ENCODE measurements at places on chromosomes 11 and 22.

DNA sequence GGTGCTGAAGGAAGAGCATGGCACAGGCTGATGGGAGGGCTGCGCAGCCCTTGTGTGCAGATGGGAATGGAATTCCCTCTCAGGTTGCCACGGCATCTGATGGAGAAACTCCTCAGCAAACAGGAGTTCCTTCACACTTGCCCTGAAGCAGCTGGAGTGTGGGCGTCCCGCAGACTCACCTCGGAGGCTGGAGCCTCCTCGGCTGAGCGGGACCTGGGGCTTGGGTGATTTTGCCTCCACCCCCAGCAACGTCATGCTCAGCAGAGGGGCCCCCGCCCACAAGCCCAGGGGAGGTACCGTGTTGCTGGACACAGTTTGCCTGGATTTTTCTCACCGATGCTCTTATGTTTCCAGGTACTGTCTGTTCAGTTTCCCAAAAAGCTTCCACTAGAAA, 63.4 kb downstream of the MYO7A start:
- DNase-seq: no peak

DNA sequence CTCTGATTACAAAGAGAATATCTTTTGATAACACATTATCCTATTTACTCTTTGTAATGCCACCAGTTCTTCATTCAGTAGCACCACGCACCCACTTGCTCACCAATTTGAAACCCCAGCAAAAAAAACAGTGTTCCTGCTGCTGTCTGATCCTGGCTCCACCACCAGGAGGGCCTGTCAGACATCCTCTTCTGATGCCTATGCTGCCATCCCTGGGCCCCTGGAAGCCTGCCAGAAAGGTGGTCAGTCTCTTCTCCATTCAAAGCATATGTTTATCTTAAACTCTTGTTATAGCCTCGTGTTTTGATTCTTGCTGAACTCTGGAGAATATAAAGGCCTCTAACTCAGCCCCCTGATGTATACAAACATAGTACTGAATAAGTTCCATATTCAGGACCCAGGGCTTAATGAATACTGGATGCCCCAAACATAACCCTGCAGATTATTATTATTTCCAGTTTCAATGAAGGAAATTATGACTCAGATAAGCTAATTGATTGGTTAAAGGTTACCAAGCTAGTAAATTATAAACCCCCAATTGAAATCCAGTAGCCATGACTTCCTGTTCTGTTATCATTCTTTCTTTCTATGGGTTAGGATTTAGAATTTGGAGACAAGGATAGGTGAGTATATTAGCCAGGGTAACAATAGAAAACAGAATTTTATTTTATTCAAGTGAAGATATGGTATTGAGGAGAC, 116.7 kb downstream of the NTM start:
- DNase-seq: no peak

GRCh38 chr11:78878631-78879030, 304.0 kb upstream of the NARS2 start:
- DNase-seq: no peak

GRCh38 chr11:118312328-118312727, 7.8 kb downstream of the CD3E start:
- DNase-seq: no peak

DNA sequence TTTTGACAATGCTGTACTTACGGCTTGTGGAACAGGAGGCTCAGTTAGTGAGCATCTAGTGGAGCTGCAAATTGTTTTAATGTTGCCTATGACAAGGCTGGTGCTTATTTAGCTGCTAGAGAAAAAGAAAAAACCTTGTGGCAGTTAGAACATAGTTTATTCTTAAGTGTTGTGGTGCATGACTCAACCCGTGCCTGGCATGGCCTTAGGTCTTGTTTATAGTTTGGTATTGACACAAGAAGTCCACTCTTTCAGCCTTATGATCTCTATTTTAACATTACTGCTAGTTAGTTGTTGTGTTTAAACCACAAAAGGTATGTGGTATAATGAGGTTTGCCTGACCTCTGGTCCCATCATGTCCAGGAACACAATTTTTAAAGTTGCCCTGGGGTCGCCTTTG, 744.6 kb downstream of the FAM181B start:
- DNase-seq: no peak

- DNase-seq: no peak
Observed at GRCh38 chr11:44637487-44637886, 72.0 kb downstream of the CD82 start.

DNA sequence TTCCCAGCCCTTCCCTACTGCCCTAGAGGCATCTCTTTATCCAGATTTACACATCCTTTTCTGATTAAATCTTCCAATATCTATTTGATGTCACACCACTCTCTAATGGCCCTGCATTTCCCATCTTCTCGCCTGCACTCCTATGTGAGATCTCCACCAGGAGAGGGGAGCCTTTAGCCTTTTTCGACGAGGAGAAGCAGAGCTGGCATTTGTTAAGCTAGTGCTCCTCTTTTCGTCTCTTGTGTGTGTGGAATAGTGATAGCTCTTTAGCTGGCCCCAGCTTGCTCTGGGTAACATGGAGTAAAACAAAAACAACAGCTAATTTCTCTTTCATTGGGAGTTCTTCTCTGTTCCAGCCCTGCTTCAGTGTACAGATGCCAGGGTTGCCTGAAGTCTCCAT, 536.5 kb downstream of the NTM start:
- peak; percentile 43 for DNase-seq

GRCh38 chr11:118882491-118882890, 1.2 kb upstream of the CXCR5 start:
- DNase-seq: no peak

GRCh38 chr22:29517215-29517908, 36.2 kb downstream of the THOC5 start:
- DNase-seq: no peak

- peak; percentile 47 for DNase-seq
Observed at GRCh38 chr22:35409783-35410662, 10.1 kb downstream of the MCM5 start.

GRCh38 chr22:21028277-21029251, 3.8 kb downstream of the SLC7A4 start:
- no peak for DNase-seq

GRCh38 chr11:38448284-38448683, 1850.2 kb upstream of the RAG2 start:
- no peak for DNase-seq

DNA sequence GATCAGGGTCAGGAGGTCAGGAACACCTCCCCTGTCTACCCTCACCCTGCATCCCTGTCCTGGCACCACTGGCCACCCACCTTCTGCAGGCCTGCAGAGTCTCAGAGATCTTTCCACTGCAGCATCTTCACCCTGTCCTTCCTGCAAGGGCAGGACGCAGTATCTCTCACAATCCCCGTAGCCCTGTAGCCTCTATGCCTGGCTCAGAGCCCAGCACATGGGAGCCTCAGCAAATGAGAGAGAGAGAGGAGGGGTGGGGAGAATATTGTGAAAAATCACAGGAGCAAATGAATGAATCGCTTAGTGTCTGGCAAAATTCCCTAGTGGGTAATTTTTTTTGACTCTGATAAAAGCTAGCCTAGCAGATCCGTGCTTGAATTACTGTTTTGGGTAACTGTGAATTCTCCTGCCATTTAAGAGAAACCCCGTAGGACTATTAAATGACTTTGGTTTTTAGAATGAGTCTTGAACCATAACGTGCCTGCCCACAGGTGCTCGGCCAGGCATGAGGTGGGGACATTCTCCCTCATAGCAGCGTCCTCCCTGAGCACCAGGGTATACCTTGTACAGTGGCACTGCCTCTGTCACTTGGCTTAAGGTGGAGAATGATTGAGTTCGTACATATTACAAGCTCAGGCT, 91.5 kb downstream of the MORC2 start:
- DNase-seq: peak; percentile 98

GRCh38 chr11:43920598-43921419, 21.6 kb upstream of the C11orf96 start:
- DNase-seq: no peak

GRCh38 chr11:108629274-108629673, 35.6 kb upstream of the DDX10 start:
- no peak for DNase-seq

DNA sequence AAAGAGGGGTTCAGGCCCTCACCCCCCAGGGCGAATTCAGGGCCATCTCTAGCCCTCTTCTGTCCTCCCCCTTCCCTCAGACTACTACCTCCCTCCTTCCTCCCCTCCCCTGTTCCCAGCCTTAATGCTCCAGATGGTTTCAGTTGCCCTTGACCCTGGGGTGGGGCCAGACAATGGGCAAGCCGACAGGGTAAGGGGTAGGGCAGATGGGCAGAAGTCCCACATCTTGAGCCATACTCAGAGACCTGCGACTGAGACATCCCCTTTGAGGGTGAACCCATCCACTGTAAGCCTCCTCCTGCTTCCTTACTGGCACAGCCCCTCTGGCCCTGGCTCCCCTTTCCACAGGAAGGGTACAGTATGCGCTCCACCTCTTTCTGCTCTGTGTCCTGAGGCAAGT, 1.9 kb downstream of the RHBDD3 start:
- no peak for DNase-seq

- no peak for DNase-seq
Observed at GRCh38 chr11:27910186-27910931, 197.6 kb downstream of the KIF18A start.

DNA sequence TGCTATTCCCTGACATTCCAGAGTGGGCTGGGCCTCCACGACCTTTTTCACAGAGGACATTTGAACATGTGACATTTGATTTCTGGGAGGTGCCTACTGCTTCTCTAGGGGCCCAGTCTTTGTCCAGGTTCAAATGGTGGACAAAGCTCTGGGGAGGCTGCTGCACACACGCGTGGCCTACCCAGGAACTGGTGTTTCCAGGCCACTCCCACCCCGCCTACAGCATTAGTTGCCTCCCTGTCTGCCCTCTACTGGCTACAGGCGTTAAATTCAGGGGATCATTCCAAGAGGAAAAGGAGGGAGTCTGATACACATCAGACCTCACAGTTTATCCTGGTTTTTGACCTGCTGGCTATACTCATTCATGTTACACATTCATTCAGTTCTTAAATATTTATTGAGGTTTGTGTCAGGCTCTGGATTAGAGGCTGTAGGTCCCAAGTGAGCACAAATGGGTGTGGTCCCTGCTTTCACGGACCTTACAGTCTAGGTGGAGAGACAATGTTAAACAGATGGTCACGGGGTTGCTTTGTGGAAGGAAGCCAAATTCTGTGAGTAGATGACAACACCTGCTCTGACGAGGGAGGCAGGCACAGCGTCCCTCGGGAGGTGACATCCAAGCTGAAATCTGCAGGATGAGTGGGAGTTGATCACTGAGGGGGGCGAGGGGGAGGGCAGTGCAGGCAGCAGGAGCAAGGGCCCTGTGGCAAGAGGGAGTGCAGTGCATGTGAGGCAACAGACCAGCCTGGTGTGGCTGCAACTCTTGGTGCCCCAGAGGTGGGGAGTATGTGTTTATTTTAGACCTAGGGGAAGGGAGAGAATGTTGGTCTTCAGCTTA, 11.8 kb downstream of the TUB start:
- DNase-seq: peak; percentile 74

- no peak for DNase-seq
Observed at GRCh38 chr22:26185190-26185589, 15.9 kb downstream of the SEZ6L start.

- DNase-seq: no peak
Observed at GRCh38 chr22:21591695-21592094, 24.2 kb downstream of the UBE2L3 start.

DNA sequence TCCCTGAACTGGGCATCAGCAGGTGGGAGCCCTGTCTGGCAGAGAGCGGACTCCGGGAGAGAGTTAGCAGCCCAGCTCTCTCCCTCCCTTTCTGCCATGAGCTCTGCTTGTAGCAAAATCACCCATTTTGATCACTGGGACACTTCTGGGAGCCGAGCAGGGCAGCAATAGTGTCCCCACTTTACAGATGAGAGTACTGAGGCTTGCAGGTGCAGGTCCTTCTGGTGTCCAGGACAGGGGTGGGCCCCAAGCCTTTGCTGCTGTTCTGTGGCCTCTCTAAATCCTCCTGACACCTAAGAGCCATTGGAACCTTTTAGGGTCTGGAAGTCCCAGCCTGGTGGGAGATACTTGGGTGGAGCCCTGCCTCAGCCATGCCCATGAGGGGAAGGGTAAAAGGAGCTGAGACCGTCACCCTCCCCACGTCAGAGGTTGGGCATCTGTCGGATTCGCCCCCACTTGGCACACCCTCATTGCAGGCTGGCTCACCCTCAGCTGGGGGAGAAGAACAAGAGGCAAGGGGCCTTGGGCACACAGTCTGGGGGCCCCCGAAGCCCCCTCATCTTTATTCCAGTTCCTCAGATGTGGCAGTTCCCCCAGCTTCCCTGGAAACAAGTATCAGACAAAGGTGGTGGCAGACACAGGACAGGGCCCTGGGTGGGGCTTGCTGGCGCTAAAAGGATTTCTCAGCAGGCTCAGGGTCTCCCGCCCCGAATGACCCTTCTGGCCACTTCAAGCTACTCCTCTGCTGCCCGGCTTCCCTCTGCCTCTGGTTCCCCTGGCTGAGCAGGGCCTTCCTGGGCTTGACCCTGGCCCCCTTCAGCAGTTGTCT, 4.5 kb downstream of the RIN1 start:
- DNase-seq: no peak

DNA sequence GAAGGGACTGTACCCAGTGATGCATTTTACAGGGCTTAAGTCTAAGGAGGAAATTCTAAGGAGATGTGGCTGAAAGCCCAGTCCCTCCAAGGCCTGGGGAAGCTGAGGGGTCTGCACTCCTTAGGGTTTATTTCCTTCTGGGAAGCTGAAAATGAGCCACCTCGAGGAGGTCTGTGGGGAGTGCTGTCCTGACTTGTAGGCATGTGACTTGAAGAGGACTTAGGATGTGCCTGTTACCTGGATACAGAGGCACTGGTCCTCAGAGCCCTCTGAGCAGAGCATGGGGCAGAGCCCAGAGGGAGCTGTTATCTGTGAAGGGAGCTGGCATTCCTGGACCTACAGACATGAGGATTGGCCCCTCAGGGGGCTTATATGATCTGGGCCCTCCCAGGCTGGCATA, 77.1 kb downstream of the TP53I11 start:
- peak; percentile 56 for DNase-seq

DNA sequence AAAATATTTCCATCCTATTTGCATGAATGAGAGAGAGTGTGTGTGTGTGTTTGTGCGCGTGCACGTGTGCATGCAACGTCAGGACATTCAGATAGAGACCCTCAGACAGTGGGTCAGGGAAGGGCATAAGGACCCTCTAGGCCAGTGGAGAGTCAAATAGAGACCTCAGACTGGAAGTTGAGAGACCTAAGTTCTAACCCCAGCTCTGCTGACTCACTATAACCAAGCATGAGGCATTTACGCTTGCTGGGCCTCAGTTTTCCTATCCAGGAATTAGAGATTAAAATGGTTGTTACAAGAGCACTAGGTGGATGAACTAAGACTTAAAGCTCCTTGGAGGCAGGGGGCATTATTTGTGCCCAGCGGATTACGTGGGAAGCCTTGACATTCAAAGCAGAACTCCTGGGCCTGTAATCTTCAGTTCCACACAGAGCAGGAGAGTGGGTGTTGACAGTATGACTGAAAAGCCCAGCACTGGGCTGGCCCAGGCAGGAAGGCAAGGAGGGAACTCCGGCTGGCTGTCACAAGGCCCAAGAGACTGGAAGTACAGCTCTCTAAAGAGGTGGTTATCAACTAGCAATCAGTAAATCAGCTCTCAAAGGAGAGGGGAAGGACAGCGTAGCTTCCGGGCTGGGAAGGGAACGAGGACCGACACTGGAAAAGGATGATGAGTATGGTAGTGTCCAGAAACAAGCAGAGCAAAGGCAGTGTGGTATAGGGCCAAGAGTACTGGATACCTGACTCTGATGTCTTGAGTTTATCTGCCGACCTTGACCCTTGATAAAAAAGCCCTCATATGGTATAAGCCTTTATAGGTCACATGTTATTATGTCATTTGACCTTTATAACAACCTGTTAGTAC, 9.2 kb downstream of the RHOG start:
- no peak for DNase-seq

- DNase-seq: no peak
Observed at GRCh38 chr22:50280708-50281383, 10.7 kb upstream of the MAPK11 start.

- DNase-seq: no peak
Observed at GRCh38 chr11:121889186-121889585, 226.8 kb downstream of the BLID start.
